ENCODE measurements at places on chromosomes 4 and X.

DNA sequence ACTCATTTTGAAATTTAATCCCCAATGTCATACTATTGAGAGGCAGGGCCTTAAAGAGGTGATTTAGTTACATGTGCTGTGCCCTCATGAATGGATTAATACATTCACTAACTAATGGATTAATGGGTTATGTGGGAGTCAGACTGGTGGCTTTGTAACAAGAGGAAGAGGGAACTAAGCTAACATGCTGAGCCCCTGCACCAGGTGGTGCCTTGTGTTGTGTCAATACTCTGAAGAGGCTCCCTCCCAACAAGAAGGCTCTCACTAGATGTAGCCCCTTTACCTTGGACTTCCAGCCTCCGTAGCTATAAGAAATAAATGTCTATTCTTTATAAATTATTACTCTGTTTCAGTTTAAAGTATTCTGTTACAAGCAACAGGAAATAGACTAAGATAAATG is 411.9 kb upstream of the EMCN start:
- no peak for DNase-seq

GRCh38 chr4:178633263-178633662 is 1191.0 kb upstream of the AGA start:
- DNase-seq: no peak

GRCh38 chrX:110180176-110180927 is 137.5 kb downstream of the AMMECR1 start:
- DNase-seq: no peak

- no peak for DNase-seq
Observed at GRCh38 chrX:139211568-139212182, 318.9 kb upstream of the F9 start.

- no peak for DNase-seq
Observed at GRCh38 chrX:154409222-154409871, at the start of gene DNASE1L1. Gene DNASE1L1, minus strand, starts transcription at chrX:154409254. Its CDS starts 3,686 bp downstream, at chrX:154405568.

GRCh38 chrX:121641560-121641959 is 594.1 kb downstream of the GLUD2 start:
- DNase-seq: no peak

DNA sequence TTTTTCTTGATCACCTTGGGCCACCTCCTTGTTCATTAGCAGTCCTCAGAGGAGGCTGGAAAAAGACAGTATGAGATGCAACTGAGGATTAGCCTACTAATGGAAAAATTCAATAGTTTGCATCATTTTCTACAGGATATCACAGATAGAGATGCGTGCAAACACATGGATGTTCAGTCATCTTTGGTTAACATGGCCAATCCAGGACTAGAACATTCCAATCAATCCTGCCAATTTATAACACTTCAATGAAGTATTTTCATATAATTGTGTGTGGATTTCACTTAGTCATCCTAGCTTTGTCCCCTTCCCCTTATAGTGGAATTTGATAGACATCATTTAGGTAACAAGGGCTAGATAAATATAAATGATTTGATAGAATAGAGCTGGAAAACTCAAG is 42.7 kb downstream of the MAML3 start:
- DNase-seq: no peak
